T-cell (primary cell): ENCODE measurements at places on chromosomes 3 and 15. TPM values are rescaled to one million over a fixed set of nuclear protein-coding genes. Genes with fewer than 3 reads are reported as not detected.

The EPHA6 gene
- not detected for total RNA-seq

GRCh38 chr3:180250172-180250571 lies 213.4 kb upstream of the PEX5L start:
- DNase-seq, result no peak

DNA sequence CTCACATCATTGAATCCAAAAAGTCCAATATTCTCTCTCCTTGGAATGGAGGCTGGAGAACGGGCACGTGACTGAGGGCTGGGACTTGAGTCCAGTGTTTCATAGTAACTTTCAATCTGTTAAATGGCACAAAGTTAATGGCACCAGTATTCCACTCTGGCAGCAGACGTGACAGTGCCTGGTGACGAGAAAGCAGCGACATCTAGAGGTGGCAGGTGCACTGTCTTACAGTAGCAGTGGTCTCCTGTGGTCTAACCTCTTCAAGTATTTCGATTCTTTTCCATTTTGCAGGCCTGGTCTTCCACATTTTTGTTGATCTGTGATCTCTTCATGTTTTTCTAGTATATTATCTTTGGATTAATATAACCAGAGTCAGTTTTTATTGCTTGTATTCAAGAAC lies 107.1 kb downstream of the OXSM start:
- DNase-seq, result no peak

- no peak for DNase-seq
Measured at GRCh38 chr3:127743351-127744252, 70.8 kb downstream of the ABTB1 start.
